Spleen (tissue), 13 donors: ENCODE measurements at places on chromosomes 2 and 18.

- no peak for DNase-seq
Observed at GRCh38 chr2:172693529-172694455, 41.9 kb upstream of the RAPGEF4 start.

- DNase-seq: no peak
Observed at GRCh38 chr2:222423632-222424275, 589 bp upstream of the SGPP2 start.

DNA sequence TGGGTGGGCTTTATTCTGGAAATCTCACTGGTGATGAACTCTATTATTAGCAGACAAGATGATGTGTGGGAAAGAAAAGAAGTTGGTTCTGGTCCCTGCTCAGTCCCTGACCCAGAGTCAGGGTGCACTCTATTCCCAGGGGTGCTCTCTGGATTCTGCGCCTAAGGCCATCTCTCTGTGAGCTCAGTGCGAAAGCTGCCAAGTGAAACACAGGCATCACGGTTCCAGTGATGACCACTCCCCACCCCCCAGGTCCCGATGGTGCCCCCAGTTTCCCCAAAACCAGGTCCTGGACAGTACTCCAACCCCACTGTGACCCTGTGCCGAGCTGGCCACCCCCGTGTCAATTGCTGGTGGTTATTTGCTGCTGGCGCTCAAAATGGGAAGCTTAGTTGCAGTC lies 30.1 kb downstream of the RHOB start:
- peak; percentile 40 for DNase-seq

DNA sequence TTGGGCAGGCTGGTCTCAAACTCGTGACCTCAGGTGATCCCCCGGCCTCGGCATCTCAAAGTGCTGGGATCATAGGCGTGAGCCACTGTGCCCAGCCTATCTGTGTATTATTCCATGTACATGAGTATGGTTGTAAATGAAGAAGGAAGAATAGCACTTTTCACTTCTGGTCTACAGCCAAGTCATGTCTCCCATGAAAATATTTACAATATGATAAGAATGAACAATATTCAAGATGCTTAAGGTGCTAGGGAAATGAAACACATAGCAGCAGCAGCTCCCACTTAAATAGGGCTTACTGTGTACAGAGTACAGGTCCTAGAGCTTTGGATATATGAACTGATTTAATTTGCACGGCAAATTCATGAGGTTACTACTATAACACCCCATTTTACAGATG lies 70.3 kb upstream of the COL5A2 start:
- DNase-seq: no peak

DNA sequence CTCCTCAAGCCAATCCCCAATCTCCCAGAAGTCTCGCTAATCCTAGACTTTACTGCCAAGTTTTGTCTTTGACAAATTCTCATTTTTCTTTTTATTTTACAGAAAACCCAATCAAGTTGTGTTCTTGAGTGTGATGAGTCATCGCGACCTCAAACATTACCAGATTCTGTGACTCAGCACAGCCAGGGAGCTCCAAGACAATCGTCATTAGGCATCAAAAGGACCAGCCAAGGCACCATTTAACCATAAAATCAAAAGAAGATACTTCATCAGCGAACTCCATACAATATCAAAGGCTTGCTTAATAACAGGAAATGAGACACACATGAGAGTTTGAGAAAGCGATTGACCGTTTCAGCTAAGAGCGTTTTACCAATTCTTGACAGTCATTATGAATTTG lies 146.2 kb upstream of the AGAP1 start:
- DNase-seq: no peak

- DNase-seq: no peak
Observed at GRCh38 chr2:226794751-226795171, 4.9 kb downstream of the IRS1 start.

- no peak for DNase-seq
Observed at GRCh38 chr2:43469713-43470112, 126.1 kb downstream of the THADA start.

DNA sequence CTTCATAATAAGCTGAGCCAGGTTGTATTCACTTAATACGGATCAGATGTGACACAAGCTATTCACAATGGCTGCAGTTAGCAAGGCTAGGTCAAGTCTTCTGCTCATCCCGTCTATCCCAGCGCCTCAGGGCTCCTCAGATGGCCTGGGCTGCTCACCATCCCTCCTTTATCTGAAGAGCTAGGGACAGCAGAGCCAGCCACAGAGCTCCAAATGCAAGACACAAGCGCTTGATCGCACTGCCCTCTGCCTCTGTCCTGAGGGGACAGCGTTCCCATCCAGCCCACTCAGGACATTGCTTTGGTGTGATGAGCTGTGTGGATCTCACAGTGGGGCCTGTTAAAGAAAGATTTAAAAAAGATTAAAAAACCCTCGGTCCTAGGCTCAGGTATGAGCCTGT lies 254.4 kb upstream of the HS6ST1 start:
- DNase-seq: no peak

- DNase-seq: no peak
Observed at GRCh38 chr2:120915670-120916069, 180.0 kb downstream of the GLI2 start.
